NCI-H187 treated with DMSO at 0.1 percent for 48 hours (cell line): ENCODE measurements at places on chromosomes 2 and 18.

DNA sequence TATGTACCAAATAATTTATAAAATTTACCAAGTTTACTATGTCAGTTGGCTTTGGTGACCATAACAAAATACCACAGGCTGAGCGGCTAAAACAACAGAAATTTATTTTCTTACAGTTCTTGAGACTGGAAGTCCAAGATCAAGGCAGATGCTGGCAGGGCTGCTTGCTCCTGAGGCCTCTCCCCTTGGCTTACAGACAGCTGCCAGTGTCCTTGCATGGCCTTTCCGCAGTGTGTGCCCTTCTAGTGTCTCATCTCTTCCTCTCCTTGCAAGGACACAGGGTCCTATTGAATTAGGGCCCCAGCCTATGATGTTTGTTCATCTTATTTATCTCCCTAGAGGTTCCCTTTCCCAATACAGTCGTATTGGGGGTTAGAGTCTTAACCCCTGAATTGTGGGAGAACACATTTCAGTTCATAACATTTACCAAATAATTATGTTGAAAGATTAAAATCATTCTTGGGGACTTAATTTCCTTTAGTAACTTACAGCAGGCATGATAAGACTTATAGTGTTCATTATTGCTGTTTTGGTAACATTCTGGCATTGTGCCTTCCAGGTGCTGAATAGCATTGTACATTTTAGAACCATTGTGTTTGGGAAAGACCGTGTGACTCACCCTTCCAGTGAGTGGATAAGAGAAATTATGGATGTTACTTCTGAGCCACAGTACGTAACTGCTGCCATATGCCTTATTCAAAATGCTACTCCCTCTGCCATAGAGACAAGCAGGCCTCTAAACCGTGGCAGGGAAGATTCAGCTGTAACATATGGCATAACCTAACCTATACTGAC is 317.5 kb downstream of the TMX3 start:
- DNase-seq = no peak

- DNase-seq = no peak
Observed at GRCh38 chr2:106537047-106537446, 49.9 kb downstream of the CD8B2 start.

DNA sequence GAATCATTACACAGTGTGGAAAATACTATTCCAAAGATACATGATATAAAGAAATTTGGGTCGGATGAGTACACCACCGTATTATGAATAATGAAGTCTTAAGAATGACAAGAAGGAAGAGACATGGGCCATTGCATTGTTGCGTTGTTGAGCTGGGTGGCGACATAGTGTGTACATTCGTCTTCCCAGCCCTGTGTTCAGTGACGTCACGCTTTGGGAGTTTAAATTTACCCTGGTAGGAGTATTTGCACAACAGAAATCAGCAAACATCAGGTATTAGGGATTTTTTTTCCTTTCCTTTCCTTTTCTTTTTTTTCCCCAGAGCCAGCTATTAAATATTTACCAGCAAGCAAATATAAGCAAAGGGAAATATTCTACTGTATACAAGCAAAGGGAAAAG is 347.2 kb upstream of the NETO1 start:
- no peak for DNase-seq

- DNase-seq = peak; percentile 97
Observed at GRCh38 chr2:45794134-45794617, 142.7 kb downstream of the PRKCE start.

DNA sequence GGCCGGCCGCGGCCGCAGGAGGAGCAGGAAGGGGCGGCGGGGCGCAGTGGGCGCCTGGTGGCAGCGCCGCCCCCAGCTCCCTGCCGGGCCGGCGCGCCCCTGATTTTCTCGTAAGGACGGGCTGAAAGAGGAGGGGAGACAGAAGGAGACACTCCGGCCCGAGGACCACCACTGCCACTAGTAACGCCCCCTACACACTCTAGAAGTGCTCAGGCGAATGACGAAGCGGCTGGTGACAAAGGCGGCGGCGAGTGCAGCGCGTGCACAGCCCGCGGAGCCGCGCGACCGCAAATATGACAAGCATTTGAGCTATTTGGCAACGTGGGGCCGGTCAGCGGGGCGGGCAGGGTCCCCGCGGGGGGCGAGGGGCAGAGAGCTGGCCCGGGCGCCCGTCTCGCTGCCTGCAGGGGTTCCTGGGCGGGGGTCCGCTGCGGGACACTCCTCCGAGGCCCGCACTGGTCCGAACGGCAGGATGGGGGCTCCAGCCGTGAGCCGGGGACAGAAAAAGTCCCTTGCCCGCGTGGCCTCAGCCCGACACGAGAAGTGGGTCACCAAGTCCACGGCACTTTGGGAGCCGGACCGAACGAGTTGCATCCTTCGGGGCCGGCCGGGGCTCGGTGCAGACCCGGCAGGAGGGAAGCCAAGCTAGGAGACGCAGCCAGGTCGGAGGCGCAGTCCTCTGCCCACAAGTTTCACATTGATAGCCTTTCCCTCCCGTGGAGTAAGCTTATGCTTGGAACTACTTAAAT is 524 bp upstream of the SERTAD2 start:
- DNase-seq = no peak

DNA sequence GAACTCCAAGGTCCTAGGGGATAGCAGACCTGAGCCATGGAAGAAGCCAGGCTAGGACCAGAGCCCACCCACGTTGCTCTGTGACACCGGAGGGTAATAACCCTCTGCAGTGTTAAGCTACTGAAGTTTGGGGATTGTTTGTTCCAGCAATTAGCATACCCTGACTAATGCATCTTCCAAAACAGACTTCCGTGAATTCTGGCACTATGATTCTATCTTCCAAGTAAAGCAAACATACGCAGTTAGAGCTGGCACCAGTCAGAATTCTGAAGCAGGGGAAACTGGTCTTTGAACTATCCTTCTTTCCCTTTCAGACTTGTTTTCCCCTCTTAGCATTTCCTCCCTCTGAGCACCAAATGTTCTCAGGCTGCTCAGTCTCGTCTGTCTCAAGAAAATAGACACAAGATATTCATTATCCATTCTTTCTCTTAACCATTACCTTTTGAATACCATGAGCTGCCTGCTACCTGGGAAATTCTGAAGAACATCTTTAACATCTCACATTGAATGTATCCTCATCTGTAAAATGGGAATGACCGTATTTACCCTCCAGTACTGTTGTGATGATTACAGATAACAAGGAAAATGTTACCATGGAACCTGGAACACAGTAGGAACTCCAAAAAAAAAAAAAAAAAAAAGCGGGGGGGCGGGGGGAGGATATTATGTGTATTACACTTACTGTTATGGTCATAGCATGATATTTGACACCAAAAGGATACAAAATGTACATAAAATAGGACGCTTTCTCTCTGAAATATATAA is 108.2 kb downstream of the TCF4 start:
- DNase-seq = no peak

GRCh38 chr2:47818777-47819176 is 35.8 kb downstream of the MSH6 start:
- DNase-seq = no peak

DNA sequence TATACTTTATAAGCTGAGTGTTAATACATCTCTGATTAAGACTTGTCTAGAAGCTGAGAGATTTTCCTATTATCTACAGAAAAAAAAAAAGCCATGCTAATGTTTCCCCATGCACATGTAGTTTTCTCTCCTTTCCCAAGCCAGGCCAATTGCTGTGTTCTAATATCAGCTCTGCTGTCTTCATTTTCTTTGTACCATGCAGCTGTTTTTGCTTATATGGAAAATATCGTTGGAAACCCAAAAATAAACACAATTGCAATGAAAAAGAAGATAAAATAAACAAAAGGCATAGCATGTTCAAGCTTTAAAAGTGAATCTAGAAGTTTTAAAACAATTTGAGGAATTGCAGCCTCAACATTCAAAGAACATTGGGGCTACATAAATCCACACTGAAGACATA is 817.4 kb upstream of the ACVR2A start:
- DNase-seq = no peak

GRCh38 chr2:38174131-38174530 is 98.2 kb upstream of the CYP1B1 start:
- DNase-seq = no peak

GRCh38 chr2:222730366-222730999 is 59.0 kb downstream of the MOGAT1 start:
- no peak for DNase-seq

- DNase-seq = no peak
Observed at GRCh38 chr2:170923799-170924198, 5.3 kb upstream of the GORASP2 start.

GRCh38 chr2:69770747-69771146 is 28.8 kb downstream of the ANXA4 start:
- DNase-seq = no peak

DNA sequence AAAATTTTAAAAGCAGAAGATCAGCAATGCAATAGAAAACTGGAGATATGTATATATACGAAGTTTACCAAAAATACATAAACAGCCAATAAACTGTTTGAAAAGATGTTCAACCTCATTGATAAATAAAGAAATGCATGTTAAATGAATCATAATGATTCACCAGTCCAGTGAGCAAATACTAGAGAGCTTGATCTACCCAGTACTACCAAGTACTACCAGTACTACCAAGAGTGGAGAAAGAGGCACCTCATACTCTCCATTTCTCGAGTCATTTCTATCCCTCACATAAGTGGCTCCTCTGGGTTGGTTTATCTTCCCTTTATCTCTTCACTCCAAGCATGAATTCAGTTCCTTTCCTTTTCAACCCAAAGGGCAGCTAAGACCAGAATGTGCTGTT is 138.9 kb downstream of the MREG start:
- DNase-seq = no peak

DNA sequence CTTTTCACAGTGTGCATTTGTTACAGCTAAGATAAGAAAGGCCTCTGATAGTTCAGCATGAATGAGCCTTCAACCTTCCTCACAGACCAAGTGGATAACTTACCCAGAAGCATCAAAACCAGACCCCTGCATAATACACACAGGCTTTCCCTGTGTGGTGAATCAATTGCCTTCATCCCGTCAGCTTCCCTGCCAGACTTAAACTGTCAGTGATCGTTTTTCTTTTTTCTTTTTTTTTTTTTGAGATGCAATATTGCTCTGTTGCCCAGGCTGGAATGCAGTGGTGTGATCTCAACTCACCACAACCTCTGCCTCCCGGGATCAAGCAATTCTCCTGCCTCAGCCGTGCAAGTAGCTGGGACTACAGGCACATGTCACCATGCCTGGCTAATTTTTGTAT is 20.5 kb upstream of the SLC35F5 start:
- DNase-seq = no peak

DNA sequence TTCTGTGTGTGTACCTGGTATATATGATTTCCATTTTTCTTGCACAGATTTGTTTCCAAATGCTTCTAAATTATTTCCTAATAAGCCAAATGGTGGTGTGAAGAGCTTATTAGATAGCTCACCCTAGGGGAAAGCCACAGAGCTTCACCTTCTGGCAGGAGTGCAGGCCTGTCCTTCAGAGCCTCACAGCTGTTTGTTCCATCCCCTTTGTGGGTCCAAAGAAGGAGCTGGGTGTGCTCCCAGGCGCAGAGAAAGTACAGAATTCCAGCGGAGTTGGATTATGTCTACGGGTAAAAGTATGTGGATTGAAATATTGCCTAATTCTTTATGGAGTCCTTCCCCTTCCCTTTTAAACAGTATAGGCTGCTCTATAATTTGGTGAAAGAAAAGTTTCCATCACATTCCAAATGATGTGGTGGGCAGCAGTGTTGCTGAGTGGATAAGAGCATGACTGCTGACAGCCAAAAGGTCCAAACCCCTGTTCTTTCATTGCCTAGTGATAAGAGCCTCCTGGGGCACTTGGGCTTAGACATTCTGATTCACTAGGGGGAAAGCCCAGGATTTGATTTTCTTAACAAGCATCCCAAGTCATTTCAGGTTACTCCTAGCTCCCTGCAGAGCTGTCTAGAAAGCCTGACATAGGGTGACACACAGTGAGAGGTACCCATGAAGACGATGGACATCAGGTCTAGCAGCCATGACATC is 86.6 kb downstream of the WDSUB1 start:
- no peak for DNase-seq

GRCh38 chr2:3633089-3633981 is 24.7 kb upstream of the ALLC start:
- no peak for DNase-seq

- DNase-seq = no peak
Observed at GRCh38 chr18:24051031-24051947, 36.7 kb downstream of the TTC39C start.

DNA sequence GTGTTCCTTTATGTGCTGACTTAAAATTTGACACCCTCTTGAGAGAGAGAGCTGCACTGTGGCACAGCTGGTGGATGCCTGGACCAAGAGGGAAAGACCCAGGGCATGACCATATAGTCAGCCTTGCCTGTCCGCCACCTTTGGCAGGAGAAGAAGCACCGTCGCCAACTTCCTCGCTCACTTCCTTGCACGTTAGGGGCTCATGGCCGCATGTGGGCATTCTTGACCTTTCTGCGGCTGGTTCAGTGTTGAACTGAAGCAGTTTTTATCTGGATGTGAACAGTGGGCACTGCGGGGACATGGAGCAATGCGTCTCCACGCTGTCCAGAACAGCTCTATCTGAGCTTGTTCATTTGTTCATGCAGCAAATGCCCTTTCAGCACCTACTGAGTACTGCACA is 66.9 kb downstream of the TRAPPC12 start:
- peak; percentile 80 for DNase-seq

- no peak for DNase-seq
Observed at GRCh38 chr2:144003460-144004075, 516.4 kb downstream of the ZEB2 start.

- no peak for DNase-seq
Observed at GRCh38 chr2:120748310-120748709, 12.6 kb downstream of the GLI2 start.

DNA sequence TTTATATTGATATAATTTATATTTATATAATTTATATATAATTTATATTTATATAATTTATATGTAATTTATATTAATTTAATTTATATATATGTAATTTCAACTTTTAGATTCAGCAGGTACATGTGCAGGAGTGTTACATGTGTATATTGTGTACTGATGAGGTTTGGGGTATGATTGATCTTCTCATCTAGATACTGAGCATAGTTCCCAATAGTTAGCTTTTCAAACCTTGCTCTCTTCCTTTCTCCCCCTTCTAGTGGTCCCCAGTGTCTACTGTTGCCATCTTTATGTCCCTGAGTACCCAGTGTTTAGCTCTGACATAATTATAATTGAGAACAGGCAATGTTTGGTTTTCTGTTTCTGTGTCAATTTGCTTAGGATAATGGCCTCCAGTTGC is 1335.3 kb upstream of the CDH2 start:
- no peak for DNase-seq

DNA sequence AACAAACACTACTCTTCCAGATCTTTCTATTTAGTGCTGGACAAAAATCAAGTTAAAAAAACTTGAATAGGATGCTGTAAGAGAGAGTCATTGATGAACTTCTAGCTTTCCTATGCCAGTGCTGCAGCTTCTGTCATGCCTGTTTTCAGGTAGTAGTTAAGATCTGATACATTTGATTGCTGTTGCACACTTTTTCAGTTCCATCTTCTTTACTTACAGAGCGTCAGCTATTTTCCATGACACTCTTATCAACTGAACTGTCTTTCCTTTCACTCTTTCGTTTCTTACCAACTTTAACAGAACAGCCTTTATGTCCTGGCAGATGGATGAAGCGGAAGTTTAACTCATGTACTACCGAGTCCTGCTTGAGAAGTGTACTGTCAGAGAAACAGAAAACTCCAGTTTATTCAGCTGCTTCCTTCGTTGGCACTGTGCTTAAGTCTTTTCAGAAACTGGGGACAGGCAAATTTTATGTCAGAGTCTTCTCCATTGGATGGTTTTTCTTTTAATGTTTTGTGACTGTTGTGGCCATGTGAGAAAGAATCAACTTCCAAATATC is 145.9 kb upstream of the KLHL14 start:
- no peak for DNase-seq
